Mesothelial cell of epicardium (in vitro differentiated cells): ENCODE measurements at places on chromosomes 7 and 10.

GRCh38 chr10:95537542-95537927, 23.6 kb downstream of the SORBS1 start:
- no peaks in the 10 kb centered on the region for H3K27me3 ChIP-seq
- DNase-seq: no peak
- H3K4me3 ChIP-seq: no peak overlapping the region
- H3K36me3 ChIP-seq: no peaks in the 10 kb centered on the region
- peaks cover 29% of the 10 kb centered on the region for H3K4me1 ChIP-seq

DNA sequence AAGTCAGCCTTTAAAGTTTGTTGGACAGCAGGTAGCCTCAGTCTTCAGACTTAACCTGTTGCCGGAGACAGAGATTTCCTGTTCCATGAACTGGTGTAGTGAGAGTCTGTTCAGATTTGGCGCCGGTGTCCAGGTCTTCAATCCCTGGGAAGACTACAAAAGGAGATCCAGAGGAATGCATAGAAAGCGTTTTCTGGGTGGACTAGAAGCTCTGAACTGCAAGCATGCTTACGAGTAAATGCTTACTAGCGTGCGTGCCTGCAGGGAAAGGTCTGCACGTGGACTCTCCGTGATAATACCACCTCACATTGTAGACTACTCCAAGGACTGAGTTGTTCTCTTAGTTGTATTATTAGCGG, 878 bp downstream of the GLRX3 start:
- H3K4me1 ChIP-seq: peaks cover 31% of the 10 kb centered on the region
- H3K27ac ChIP-seq: peak overlapping the region; percentile 92
- H3K4me3 ChIP-seq: peak overlapping the region; percentile 84
- H3K36me3 ChIP-seq: peaks cover 1% of the 10 kb centered on the region
- no peak for DNase-seq
- H3K27me3 ChIP-seq: no peaks in the 10 kb centered on the region

- H3K4me3 ChIP-seq: no peak overlapping the region
- peaks cover 50% of the 10 kb centered on the region for H3K36me3 ChIP-seq
- no peak overlapping the region for H3K27ac ChIP-seq
- no peak for DNase-seq
These were observed 15.9 kb downstream of the VPS41 start for GRCh38 chr7:38893061-38893460.

DNA sequence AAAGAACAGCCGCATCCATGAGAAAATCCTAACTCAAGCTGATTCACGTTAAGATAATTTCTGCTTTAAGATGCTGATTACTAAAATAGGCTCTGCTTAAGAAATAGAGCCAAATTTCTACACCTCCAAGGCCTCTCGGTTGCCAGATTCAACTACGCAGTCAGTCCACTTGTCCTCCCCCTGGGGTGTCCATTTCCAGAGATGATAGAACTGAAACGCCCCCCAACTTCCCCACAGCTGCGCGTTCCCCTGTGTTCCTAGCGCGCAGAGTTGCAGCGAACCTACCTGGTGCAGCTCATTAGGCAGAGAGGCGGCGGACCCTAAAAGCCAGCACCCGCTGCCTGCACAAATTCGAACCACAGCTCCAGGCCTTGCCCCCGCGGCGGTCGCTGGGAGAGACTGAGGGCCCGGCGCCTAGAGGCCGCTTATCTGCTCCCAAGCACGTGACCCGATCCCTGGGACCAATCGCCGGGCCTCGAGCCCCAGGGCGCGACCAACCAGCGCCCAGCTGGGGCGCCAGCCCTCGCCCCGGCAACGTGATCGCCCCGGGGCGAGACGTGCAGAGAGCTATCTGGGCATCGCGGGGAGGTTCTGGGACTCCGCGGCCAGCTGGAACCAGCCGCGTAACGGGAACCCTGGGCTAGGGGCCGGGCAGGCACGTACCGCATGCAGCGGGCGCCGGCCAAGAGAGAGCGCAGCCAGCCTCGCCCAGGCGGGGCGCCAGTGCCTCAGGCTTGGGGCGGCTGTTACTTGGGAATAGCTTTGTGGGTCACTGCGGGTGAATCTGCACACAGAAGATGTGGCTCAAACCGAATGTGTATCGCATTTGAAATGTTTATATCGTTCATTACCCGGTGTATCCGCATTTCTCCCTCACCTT, at the start of gene PPP1R3C:
Gene PPP1R3C (minus strand): TSS at position 401 of the 880 bp plus-strand sequence. CDS start 102 bp downstream, at position 299.
- H3K27me3 ChIP-seq: peaks cover 8% of the 10 kb centered on the region
- peak within 1 kb of the TSS; percentile 80 for H3K4me3 ChIP-seq
- peak within 1 kb of the TSS; percentile 92 for H3K27ac ChIP-seq
- H3K36me3 ChIP-seq: peaks cover 32% of the 10 kb centered on the region

DNA sequence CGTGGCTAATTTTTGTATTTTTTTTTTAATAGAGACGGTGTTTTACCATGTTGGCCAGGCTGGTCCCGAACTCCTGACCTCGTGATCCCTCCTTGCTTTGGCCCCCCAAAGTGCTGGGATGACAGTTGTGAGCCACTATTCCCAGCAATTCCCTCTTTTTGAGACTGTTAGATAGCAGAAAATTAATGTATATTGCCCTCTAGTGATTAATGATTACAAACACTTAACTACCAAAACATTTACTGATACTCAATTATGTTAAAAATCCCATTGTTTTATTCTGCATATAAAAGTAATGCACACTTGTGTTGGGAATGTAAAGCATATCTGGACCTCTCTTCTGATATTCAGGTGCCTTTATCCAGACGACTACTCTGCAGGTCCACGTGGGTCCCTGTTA, 41.2 kb upstream of the COBL start:
- H3K36me3 ChIP-seq: no peaks in the 10 kb centered on the region
- H3K27me3 ChIP-seq: no peaks in the 10 kb centered on the region
- no peak for DNase-seq
- H3K4me3 ChIP-seq: no peak overlapping the region
- H3K4me1 ChIP-seq: no peaks in the 10 kb centered on the region

DNA sequence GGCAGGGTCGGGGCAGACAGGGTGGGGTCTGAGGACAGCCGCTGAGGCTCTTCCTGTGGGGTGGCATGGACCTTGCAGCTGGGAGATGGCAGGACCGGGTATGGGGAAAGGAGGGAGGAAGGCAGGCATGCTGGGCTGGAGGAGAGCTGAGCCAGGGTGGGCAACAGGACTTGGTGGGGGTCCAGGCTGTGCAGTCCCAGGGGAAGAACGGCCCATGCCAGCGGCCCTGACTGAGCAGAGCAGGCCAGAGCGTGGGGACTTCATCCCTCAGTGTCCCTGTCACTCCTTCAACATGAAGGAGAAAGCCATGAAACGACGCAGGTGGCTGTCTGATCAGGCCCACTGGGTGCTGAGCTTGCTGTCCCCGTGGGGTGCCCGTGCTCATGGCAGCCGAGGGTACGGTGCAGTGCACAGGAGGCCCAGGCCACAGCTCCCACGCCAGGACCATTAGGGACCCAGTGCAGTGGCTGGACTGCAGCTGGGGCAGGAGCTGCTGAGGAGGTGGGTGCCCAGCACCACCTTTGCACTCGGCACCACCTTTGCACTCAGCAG, 519.6 kb downstream of the PTPRN2 start:
- no peak overlapping the region for H3K27ac ChIP-seq
- H3K4me3 ChIP-seq: no peak overlapping the region

GRCh38 chr7:18290865-18291264, 204.7 kb upstream of the HDAC9 start:
- H3K4me3 ChIP-seq: no peak overlapping the region
- DNase-seq: no peak
- peaks cover 24% of the 10 kb centered on the region for H3K4me1 ChIP-seq
- H3K27me3 ChIP-seq: no peaks in the 10 kb centered on the region

GRCh38 chr7:114182837-114183236, 231.8 kb upstream of the FOXP2 start:
- peaks cover 18% of the 10 kb centered on the region for H3K4me1 ChIP-seq
- DNase-seq: no peak
- H3K36me3 ChIP-seq: no peaks in the 10 kb centered on the region
- no peaks in the 10 kb centered on the region for H3K27me3 ChIP-seq
- H3K27ac ChIP-seq: no peak overlapping the region

- DNase-seq: no peak
- H3K27me3 ChIP-seq: no peaks in the 10 kb centered on the region
- no peak overlapping the region for H3K4me3 ChIP-seq
These were observed 152.4 kb downstream of the IMMP2L start for GRCh38 chr7:111409714-111410422.

- H3K36me3 ChIP-seq: no peaks in the 10 kb centered on the region
- DNase-seq: peak; percentile 59
- H3K4me1 ChIP-seq: peaks cover 8% of the 10 kb centered on the region
- no peak overlapping the region for H3K27ac ChIP-seq
- peaks cover 2% of the 10 kb centered on the region for H3K27me3 ChIP-seq
These were observed 6.1 kb downstream of the GSTO2 start for GRCh38 chr10:104274762-104275721.

GRCh38 chr7:19094598-19095352, 22.7 kb downstream of the TWIST1 start:
- no peak overlapping the region for H3K27ac ChIP-seq
- H3K36me3 ChIP-seq: no peaks in the 10 kb centered on the region
- H3K4me1 ChIP-seq: peaks cover 46% of the 10 kb centered on the region
- H3K4me3 ChIP-seq: no peak overlapping the region
- no peaks in the 10 kb centered on the region for H3K27me3 ChIP-seq

- no peaks in the 10 kb centered on the region for H3K36me3 ChIP-seq
- DNase-seq: peak; percentile 41
- no peaks in the 10 kb centered on the region for H3K27me3 ChIP-seq
These were observed at the start of gene MACC1 for GRCh38 chr7:20217193-20217948. Gene MACC1 (minus strand): TSS chr7:20217384. CDS start chr7:20161862, 55,522 bp downstream.

- H3K36me3 ChIP-seq: no peaks in the 10 kb centered on the region
- H3K27me3 ChIP-seq: no peaks in the 10 kb centered on the region
- no peak for DNase-seq
- H3K4me1 ChIP-seq: peaks cover 35% of the 10 kb centered on the region
- no peak overlapping the region for H3K4me3 ChIP-seq
These were observed 241.3 kb upstream of the AOAH start for GRCh38 chr7:36965625-36966024.

DNA sequence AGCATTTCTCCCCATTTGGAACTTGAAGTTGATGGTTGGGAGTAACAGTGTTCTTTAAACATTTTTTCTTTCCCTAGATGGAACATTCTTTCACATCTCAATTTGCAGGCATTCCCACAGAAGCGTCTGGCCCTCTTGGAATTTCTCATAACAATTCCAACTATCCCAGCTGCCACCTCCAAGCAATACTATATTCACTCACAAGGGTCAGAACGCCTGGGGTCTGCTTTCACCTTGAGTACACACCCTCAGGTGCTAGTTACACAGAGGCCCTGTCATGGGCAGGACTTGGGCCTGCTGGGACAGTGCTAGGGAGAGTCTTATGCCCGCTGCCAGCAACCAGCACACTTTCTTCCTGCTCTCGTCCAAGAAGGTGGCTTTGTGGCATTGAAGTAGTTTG, 136.5 kb downstream of the JCAD start:
- H3K27me3 ChIP-seq: no peaks in the 10 kb centered on the region
- peaks cover 43% of the 10 kb centered on the region for H3K4me1 ChIP-seq
- H3K36me3 ChIP-seq: no peaks in the 10 kb centered on the region
- DNase-seq: no peak

- no peaks in the 10 kb centered on the region for H3K4me1 ChIP-seq
- DNase-seq: no peak
- H3K36me3 ChIP-seq: no peaks in the 10 kb centered on the region
- no peak overlapping the region for H3K27ac ChIP-seq
- H3K27me3 ChIP-seq: peaks cover 64% of the 10 kb centered on the region
These were observed 6.6 kb downstream of the DMBT1 start for GRCh38 chr10:122567056-122567660.

DNA sequence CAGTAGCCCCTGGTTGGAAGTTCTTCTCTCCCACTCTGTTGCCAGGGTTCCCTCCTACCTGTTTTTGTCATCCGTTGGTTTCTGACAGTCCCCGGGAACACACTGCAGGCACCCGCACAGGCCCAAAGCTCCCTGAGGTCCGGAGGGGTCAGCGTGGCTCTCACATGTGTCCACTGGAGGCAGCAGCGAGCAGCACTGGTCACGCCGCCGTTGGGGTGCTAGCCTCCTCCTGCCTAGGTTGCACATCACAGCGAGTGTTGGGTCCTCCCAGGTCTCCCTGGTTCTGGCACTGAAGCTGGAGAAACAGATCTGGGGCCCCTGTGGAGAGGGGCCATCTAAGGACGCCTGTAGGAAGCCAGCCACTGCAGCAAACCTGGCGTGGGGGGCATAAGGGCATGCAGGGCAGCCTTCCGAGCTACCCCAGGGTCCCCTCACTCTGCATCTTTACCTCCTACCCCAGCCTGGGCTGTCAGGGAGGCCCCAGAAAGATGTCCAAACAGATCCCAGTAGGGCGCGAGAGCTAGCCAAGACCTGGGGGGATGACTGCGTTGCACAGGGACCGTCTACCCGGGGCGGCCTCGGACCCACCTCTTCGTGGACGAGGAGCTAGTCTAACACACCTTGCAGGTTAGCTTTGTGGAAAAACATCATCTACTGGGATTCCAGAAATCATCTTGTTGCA, 28.9 kb downstream of the LRRC27 start:
- peaks cover 15% of the 10 kb centered on the region for H3K36me3 ChIP-seq
- no peak overlapping the region for H3K27ac ChIP-seq
- no peaks in the 10 kb centered on the region for H3K4me1 ChIP-seq
- H3K4me3 ChIP-seq: no peak overlapping the region

GRCh38 chr10:76397181-76398042, 966.0 kb downstream of the LRMDA start:
- H3K4me3 ChIP-seq: no peak overlapping the region
- peak overlapping the region; percentile 80 for H3K27ac ChIP-seq

DNA sequence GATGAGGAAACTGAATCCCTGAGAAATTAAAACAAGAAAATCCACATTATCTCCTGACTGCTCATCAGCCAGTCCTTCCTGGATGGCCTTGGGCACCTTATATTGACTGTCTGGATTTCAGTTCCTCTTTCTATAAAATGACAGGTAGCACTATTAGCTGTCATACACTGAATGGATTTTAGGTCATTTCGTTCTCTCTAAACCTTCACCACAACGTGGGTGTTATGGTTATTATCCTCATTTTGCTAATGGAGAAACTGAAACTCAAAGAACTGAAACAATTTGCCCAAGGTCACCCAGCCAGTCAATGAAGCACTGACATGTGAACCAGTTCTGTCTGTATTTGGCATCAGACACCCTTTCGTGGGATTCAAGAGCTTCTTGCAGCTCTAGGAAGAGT, 193.8 kb downstream of the CYP26A1 start:
- H3K36me3 ChIP-seq: peaks cover 7% of the 10 kb centered on the region
- H3K27me3 ChIP-seq: no peaks in the 10 kb centered on the region
- no peak for DNase-seq
- no peak overlapping the region for H3K4me3 ChIP-seq
- no peak overlapping the region for H3K27ac ChIP-seq

DNA sequence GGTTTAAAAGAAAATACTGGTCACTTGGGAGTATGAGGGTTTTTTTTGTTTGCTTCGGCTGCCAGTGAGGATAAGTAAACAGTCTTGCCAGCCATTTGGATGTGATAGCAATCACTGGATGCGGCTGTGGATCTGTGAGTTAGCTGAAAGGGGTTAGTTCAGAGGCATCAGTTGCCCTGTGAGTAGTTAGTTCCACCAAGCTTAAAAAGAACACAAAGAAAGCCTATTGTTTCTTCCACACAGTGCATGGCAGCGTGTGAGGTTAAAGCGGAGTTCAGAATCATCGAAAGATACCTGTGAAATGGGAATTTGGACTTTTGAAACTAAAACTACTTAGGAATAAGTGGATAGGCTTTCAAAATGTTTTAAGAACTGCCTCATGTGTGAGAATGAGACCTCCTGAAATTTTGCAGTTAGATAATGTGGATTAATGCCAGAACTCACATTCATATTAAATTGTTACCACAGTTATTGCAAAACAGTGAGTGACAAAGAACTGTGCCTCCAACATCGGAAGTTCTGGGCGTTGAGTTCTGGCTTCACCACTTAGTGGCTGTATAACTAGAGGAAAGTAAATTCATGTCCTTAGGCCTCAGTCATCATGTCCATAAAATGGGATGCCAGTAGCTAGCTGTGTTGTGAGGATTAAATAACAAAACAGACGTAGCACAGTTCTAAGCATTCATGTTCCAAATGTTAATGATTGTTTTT, 31.3 kb downstream of the KIAA1217 start:
- DNase-seq: no peak
- H3K4me1 ChIP-seq: peaks cover 80% of the 10 kb centered on the region
- peak overlapping the region; percentile 96 for H3K27ac ChIP-seq
- H3K27me3 ChIP-seq: no peaks in the 10 kb centered on the region
- peak overlapping the region; percentile 78 for H3K4me3 ChIP-seq
- peaks cover 4% of the 10 kb centered on the region for H3K36me3 ChIP-seq
